Stimulated activated CD4-positive, alpha-beta T cell treated with anti-CD3 and anti-CD28 coated beads, Interleukin-4, amount 100 ng/mL, for 1 hour (primary cell): ENCODE measurements at places on chromosomes 5 and 9.

- no peak for DNase-seq
Measured at GRCh38 chr5:93800988-93801811, 59.8 kb upstream of the POU5F2 start.

DNA sequence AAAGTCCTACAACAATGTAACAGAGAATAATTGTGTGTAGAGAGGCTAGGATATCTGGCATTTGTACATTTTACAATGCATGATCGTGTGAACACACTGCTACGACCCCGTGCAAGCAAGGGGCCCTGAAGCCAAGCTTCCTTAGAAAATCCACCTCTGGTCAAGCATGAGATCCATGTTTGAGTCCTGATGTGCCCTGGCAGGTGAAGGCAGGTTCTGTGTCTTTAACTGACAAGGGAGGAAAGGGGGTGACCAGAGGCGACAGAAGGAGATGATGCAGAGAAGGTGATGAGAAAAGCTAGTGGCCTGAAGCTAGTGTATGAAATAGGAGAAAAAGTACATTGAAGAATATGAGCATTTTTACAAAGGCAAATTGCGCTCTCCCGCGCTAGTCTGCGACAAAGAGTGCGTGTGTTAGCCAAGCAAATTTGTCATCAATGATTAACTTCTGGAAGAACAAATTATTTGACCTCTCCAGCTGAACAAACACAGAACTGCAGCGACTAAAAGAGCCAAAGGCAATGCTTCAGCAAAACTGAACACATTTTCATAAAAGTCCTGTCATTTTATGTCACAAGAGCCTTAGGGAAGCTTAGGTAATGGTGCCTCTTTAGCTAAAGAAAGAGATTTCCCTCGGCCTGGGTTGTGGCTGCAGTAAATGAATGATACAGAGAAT is 101.7 kb upstream of the DAPK1 start:
- DNase-seq = no peak

DNA sequence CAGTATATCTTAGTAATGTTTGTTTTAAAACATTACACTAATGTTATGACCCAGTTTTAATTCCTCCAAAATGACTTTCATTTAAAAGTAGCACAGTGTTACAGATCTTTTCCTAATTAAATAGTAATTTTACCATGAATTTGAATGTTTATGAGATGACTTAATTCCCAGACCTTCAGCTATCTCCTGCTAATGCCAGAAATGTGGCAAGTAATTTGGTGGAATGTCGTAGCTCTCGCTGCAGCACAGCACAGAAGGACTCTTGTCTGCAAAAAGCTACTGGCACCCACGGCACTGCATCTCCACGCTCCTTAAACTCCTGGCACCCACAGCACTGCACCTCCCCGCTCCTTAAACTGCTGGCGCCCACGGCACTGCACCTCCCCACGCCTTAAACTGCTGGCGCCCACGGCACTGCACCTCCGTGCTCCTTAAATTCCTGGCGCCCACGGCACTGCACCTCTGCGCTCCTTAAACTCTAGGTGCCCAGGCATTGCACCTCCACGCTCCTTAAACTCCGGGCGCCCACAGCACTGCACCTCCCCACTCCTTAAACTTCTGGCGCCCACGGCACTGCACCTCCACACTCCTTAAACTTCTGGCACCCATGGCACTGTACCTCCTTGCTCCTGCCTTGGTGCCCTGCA is 163.1 kb downstream of the CDK5RAP2 start:
- DNase-seq = no peak

- no peak for DNase-seq
Measured at GRCh38 chr9:80605129-80605528, 1033.4 kb downstream of the TLE4 start.

DNA sequence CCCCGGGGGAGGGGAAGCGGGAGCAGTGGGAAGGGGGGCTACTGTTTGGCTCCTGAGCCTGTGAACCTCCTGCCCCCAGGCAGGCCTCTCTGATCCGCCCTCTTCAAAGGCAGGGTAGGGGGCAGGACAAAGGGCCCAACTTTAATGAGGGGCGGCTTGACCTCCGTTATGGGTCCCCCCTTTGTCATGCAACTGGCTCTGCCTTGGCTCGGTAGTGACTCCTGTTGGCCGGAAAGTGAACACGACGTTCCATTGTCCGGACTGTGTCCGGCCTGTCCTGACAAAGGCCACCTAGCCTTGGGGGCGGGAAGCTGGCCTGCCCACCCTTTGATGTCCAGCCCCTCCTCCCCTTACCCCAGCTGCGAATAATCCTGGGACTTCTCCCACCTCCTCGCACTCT is 1.3 kb downstream of the CDX1 start:
- DNase-seq = no peak

DNA sequence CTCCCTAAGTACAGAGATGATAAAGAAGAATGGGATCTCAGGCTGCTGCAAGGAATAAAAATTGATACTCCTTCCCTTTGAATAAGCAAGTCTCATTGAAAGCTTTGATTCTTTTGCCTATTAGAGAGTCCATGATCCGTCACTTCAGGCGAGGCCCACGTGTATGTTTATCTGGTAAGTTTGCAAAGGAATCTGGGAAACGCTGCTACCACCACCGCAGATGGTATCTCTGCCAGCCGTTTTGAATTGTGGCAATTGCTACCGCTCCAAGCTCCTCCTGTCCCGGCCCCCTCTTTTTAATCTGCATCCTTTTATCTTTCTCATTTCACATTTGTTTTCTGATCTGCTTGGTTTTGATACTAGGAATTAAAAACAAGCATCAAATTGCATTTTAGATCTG is 42.9 kb upstream of the GRIA1 start:
- no peak for DNase-seq

- peak; percentile 15 for DNase-seq
Measured at GRCh38 chr5:74326571-74327338, 313.8 kb downstream of the ENC1 start.

GRCh38 chr9:111955048-111955447 is 58.4 kb downstream of the UGCG start:
- no peak for DNase-seq

GRCh38 chr9:111896942-111897600 is 457 bp downstream of the UGCG start:
- peak; percentile 24 for DNase-seq

DNA sequence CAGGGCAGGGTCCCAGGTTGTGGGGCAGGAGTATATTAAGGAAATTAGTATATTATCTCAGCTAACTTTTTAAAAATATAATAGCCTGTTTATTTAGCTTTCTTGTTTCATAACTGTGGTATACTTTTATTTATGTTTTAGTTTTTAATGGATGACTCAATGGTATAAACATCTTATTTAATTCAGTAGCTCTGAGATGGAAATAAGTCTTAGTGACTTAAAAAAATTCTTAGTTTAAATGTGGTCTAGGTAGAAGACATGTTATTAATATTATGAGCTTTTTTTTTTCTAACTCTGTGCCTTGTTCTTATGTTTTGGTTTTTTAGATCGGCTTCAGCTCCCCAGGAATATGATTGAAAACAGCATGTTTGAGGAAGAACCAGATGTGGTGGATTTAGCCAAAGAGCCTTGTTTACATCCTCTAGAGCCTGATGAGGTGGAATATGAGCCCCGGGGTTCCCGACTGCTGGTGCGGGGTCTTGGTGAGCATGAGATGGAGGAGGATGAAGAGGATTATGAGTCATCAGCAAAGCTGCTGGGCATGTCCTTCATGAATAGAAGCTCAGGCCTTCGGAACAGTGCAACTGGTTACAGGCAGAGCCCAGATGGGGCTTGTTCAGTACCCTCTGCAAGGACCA is 43.1 kb downstream of the LNPEP start:
- no peak for DNase-seq

GRCh38 chr5:56245481-56245880 is 12.4 kb upstream of the ANKRD55 start:
- no peak for DNase-seq

DNA sequence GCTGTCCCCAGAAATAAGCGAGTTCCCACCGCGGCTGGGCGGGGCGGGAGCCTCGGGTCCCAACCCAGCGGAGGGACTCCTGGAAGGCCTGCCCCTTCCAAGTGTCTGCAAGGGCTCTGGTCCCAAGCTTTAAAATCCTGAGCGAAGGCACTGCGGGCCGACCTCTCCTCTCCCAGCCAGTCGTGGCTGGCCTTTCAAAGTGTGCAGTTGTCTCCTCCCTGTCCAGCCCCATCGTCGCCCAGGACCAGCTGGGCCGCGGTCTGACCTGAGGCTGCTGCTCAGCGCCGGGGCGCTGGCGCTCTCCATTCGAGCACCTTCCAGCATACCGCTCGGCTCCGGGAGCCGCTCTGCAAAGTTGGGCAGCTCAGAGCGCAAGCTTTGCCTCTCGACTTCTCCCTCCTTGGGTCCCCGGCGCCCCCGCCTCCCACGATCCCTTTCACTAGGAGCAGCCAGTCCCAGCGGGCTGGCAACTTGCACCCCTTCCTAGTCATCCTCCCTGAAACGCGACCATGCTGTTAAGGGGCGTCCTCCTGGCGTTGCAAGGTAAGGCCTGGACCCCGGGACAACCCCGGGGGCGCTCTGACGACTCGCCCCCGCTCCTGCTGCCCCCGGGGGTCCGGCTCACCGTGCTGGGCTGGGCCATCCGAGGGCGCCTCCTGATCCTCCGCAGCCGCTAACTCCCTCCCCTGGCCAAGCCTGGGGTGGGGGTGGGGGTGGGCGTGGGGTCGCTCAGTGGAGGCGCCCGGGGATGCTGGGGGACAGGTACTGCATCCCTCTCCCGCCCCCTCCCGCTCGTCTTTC is at the start of gene MAMDC2:
Gene MAMDC2, plus strand, starts transcription at position 160 of the 801 bp plus-strand sequence. Its CDS starts 350 bp downstream, at position 510.
- no peak for DNase-seq

- no peak for DNase-seq
Measured at GRCh38 chr9:130668659-130669058, 4.3 kb downstream of the PRDM12 start.

GRCh38 chr5:179126506-179126991 is 66.4 kb downstream of the ZNF354C start:
- DNase-seq = no peak

- no peak for DNase-seq
Measured at GRCh38 chr9:85899388-85899787, 41.6 kb upstream of the NAA35 start.

GRCh38 chr5:31027721-31028120 is 165.8 kb upstream of the CDH6 start:
- no peak for DNase-seq

DNA sequence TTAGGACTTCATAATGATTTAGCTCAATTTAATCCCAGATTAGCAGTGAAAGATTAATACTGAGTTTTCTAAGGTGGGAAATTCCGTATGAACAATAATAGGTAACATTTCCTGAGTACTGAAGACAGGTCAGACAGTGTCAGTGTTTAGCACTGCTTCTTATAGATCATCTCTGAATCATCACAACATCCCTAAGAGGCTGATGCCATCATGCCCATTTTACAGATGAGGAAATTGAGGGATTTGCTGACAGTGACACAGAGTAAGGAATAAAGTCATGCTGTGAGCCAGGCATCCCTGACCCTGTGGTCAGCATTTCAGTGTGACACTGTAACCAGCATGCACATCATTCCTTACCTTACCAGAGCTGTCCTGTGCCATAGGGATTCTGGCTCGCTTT is 44.5 kb downstream of the DAPK1 start:
- no peak for DNase-seq
